ENCODE measurements at places on chromosomes 1 and 21. TPM values are rescaled to one million over a fixed set of nuclear protein-coding genes. Genes with fewer than 3 reads are reported as not detected.

The TMEM61 gene
- not detected for total RNA-seq

The KIF26B gene
- 13.3 TPM for total RNA-seq

The EXTL1 gene
- 0.92 TPM for total RNA-seq

The OPTC gene
- total RNA-seq = not detected

The RNU1-2 gene
- 18,658 TPM for total RNA-seq

The TCHH gene
- total RNA-seq = 1.5 TPM

The ATP13A2 gene
- total RNA-seq = 32.2 TPM
